ENCODE measurements at places on chromosomes 12 and 14. TPM values are rescaled to one million over a fixed set of nuclear protein-coding genes. Genes with fewer than 3 reads are reported as not detected.

The BICDL1 gene
- total RNA-seq: not detected

The NRXN3 gene
- total RNA-seq: 1.2 TPM

The KRT83 gene
- 0.17 TPM for total RNA-seq

The TDRD9 gene
- not detected for total RNA-seq

The TAC3 gene
- total RNA-seq: not detected

The IAPP gene
- not detected for total RNA-seq

The SYNDIG1L gene
- total RNA-seq: not detected

The CARMIL3 gene
- 0.11 TPM for total RNA-seq

The ARMH4 gene
- total RNA-seq: 1.5 TPM

The CNPY2 gene
- total RNA-seq: 72.2 TPM

The CALM1 gene
- total RNA-seq: 285 TPM

The AMN gene
- not detected for total RNA-seq

The LTB4R2 gene
- 5.0 TPM for total RNA-seq

The SLC38A4 gene
- not detected for total RNA-seq

The SRRM4 gene
- total RNA-seq: not detected

The CLEC6A gene
- not detected for total RNA-seq

The MSRB3 gene
- total RNA-seq: 9.9 TPM

The INSM2 gene
- 0.02 TPM for total RNA-seq

The FAM181A gene
- total RNA-seq: not detected

The TBX5 gene
- total RNA-seq: 0.43 TPM

The MUCL1 gene
- total RNA-seq: not detected

The L3HYPDH gene
- total RNA-seq: 41.6 TPM

The TSPAN19 gene
- total RNA-seq: 0.10 TPM

The LTBP2 gene
- total RNA-seq: 32.5 TPM

The SIX1 gene
- 3.9 TPM for total RNA-seq

The APOLD1 gene
- 2.8 TPM for total RNA-seq

The HVCN1 gene
- not detected for total RNA-seq

The SSTR1 gene
- not detected for total RNA-seq

The KIF26A gene
- 1.4 TPM for total RNA-seq

The NEUROD4 gene
- total RNA-seq: not detected
